Choroid plexus epithelial cell (primary cell): ENCODE measurements at places on chromosomes 5 and 9.

- peak; percentile 90 for DNase-seq
These were observed 29.5 kb downstream of the TNIP1 start for GRCh38 chr5:151051066-151051930.

DNA sequence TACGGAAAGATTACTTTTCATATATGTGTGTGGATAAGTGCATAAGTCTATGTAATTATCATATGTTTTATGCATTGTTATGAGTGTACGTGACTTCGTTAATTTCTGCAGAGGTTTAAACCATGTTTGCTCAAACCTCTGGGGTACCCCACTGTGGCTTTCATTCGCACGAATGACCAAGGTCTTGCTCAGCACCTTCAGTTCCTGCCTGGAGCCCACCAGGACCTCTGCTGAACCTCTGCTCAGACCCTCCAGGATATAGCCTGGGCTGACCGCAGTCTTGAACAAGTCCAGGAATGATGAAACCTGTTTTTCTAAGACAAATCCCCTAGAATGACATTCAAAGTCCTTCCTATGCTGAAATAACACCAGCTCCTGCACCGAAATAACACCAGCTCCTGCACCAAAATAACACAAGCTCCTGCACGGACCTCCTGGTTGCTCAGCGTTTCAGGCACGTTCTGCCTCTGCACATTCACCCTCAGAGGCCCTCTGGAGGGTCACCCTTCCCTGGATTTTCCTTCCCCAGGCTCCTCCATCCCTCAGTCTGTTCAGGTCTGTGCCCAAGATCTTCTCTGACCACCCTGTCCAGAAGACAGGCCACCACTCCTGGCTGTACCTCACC lies 99.7 kb upstream of the BOD1 start:
- no peak for DNase-seq

DNA sequence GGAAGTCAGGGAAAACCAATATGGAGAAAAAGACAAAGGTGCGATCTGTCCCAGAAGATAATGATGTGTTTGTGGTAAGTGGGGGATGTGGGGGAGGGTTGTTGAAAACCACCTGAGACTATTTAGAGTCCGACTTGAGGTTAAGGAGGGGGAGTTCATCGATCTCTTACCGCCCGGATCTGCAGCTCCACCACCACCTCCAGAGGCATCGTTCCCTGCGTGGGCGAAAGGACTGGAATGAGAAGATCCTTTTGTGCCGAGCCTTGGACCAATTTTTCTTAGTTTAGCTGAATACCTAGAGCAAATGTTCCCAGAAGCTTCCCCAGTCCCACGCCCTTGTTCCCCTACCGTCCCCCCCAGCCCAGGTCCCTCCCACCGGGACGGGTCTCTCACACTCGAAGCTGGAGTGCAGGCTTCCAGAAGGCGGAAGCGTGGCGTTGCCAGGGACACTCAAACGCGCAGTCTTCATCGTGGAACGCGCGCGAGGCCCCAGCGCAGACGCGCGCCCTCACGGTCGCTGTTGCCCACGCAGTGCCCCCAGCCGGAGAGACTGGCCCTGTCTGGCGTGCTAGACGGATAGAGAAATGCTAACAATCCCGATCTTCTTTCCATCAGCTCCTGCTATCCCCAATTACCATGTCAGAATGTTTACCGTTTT lies at the start of gene SPATA6L:
TSS of gene SPATA6L (minus strand) at position 439 of the 658 bp plus-strand sequence. CDS start at position 209, 230 bp downstream.
- peak; percentile 59 for DNase-seq

DNA sequence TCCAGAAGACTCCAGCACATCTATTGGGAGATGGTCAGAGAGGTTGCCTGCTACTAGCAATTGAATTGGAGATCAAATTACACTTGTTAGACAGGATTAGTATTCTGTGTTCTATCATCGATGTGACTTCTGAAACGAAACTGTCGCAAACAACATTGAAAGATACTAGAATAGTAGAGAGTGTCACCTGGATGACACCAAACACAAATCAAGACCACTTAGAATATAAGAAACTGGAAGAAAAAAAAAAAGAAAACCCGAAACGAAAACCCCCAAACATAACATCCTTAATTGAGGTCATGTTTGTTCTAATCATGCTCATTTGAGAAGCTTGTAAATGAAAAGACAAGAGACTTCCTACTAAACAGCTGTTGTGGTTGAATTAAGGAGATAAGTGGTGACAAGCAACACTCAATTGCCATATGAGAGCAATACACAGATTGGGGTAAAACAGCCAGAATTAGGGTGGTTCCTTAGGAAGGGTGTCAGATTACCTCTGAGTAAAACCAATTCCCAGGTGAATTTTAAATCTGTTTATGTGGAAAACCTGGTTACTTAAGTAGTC lies 97.6 kb downstream of the BASP1 start:
- peak; percentile 14 for DNase-seq

DNA sequence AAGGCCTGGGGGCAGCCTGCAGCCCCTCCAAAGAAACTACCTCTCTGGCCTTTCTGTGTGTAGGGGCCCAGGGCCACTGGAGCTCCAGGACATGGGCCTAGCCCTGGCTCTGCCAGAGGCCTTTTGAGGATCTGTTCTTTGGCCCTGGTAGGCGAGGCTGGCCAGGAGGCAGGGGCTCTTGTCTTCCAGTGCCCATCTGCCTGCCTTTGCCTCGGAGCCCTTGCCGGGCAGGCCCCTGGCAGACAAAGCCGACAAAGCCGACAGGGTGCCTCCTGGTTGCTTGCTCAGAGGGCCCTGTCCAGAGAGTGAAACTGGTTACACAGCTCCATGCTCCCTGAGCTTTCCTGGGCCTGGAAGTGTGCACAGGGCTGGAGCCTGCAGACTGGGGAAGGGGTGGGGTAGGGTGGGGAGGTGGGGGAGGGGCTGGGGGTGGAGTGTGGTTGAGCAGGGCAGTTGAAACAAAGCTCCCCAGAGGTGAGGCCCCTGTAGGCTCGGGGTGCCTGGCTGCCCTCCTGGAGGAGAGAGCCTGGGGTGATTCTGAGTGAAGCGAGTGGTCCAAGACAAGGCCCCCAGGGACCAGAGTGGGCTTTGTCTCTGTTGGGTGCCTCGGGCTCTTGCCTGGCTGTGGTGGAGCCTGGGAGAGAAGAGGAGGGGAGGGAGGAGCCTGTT lies 29.3 kb downstream of the PTPA start:
- peak; percentile 66 for DNase-seq

GRCh38 chr9:10048994-10049393 lies 563.8 kb downstream of the PTPRD start:
- no peak for DNase-seq

DNA sequence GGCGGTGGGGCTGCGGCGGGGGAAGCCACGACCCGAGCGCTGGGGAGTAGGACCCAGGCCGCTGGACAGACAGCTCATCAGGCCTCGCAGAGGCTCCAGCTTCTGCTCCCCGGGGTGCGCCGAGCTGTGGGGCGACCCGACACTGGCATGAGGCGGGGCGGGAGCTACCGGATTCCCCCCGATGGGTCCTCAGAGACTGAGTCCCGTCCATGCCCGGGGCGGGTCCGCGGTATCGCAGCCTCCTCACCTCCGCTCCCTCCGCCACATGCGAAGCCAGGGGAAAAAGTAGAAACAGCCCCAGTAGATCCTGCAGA lies 2.6 kb upstream of the CCL27 start:
- no peak for DNase-seq

- no peak for DNase-seq
These were observed 25.8 kb downstream of the PTGES2 start for GRCh38 chr9:128101690-128102089.

- DNase-seq: peak; percentile 82
These were observed 15.9 kb upstream of the OMD start for GRCh38 chr9:92439921-92440750.

GRCh38 chr5:107235167-107235566 lies 435.6 kb downstream of the EFNA5 start:
- DNase-seq: no peak

GRCh38 chr9:105273731-105274130 lies 29.3 kb downstream of the SLC44A1 start:
- no peak for DNase-seq

GRCh38 chr5:96572864-96573512 lies 89.2 kb upstream of the CAST start:
- DNase-seq: peak; percentile 97

DNA sequence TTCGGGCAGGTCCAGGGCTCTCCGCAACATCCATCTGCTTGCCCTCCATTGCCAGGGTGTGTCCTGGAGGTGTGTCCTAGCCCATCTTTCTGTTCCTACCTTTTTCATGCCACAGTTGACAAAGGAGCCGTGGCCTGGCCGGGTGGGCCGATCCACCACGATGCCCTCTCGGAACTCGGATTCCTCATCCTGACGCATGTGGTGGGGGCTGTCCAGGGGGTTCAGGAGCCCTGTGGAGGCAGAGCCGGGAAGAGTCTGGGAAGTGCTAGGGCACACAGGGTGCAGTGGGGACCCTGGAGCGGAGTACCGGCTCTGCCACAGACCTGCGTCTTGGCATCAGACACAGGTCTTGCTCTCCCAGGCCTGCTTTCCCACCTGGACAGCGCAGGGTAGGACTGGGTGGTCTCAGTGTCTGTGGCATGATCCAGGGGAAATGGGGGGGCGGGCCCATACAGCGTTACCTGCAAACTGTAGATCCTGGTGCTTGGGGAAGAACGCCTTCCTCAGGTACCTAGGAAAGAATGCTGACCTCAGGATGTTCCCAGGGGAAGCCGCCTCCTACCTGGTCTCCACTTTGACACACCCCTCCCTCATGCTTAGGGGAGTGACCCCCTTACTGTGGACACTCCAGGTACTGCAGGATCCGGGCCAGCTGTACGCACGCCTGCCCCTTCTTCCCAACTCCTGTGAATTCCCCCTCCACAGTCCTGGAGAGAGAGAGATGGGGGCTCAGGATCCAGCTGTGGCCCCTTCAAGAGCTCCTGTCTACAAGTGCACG lies 3.5 kb downstream of the SPOUT1 start:
- no peak for DNase-seq

DNA sequence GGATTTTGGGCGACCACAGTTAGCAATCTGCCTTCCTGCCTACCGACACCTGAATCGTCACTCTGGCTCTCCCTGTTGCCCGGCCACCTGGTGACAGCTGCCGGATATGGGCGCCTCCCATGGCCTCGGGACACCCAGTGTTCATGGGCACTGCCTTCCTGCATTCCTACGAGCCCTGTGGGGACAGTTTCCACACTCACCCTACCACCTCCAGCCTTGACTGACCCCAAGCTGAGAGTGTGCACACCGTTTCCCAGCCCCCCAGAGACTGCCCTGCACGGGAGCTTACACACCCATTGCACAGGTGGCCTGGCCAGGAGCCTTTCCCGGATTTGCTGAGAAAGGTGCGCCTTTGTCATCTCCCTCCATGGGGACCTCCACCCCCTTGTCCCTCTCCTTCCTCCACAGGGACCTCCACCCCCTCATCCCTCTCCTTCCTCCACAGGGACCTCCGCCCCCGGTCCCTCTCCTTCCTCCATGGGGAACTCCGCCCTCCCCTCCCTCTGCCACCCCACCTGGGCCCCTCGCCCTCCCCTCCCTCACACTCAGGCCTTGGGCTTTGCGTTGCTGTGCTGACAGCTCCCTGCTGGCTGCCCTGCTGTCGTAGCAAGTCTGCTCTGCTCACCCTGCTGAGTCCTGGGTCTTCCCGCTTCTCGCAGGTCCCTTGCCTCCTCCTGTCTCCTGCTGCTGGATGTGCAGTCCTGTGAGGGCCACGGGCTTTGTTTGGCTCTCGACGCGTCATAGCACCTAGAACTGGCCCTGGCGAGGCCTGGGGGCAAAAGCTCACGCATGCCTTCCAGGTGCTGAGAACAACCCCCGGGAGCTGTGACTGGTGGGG lies 48.4 kb downstream of the MRPL36 start:
- no peak for DNase-seq

DNA sequence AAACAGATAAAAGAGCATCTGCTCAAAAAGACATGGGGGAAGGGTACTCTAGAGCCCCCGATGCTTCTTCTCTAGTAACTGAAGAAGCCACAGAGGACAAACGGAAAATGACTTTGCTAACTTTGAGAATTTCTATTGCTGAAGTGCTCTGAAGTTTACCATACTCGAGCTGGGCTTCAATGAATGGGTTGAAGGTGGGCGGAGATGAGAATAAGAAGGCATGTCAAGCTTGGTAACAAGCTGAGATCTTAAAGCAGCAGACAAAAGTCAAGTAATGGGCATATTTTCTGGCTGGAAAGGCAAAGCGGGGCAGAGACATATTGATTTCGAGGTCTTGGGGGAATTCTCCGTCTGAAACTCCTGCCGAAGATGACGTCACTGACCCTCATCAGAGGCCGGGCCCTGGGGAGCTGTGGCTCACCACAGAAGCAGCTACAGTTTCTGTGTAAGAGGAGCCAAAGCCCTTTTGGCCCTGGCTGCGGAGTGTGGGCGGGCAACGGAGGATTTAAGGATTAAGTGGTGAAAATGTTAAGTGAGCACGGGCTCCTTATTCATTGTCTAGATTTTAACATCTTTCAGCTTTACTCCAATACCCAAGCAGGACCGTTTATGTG lies 115.8 kb upstream of the SLIT3 start:
- DNase-seq: peak; percentile 82

DNA sequence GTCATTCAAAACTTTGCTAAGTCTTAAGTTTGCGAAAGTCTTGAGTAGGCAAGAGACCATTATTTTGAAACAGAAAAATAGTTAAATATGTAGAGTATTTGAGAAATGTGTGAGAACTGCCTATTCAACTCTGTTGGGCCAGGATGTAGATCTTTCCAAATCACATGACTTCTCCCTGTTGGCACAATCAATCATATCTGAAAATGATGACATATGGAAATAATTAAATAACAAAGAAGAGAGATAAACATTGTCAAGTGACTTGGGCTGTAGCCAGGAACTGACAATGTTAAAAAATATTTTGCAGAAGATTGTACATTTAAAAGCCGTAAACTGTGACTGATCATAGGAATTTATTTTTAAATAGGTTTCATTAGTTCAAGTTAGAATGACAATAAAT lies 104.6 kb upstream of the IL6ST start:
- peak; percentile 87 for DNase-seq

- no peak for DNase-seq
These were observed 76.1 kb upstream of the ADAMTS2 start for GRCh38 chr5:179421144-179421901.

DNA sequence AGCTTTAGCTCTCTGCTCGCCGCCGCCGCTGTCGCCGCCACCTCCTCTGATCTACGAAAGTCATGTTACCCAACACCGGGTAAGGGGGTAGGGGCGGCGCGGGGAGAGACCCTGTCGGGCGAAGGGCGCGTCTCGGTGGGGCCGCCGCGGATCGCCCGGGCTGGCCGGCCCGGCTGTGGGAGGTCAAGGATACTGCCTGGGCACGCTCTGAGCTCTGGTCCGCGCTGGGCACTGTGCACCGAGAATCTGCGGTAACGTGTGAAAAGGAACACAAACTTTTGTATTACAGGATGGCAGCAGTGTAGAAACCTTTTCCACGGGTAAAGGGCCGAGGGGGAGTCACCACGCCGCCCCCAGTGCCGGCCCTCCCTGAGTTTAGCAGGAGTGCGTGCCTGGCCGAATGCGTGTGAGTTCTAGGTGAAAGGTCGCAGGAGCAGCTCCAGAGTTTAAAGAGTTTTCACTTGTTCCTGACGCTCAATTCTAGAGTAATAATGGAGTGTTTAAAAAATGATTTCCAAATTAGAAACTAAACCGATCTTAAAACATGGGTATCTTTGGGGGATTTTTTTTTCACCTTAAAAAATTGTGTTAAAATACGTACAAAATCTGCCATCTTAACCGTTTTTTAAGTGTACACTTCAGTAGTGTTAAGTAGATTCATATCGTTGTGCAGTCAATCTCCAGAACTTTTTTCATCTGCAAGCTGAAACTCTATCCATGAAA lies at the start of gene HSDL2:
TSS of gene HSDL2 (plus strand) at position 7 of the 723 bp plus-strand sequence. CDS start at position 63, 56 bp downstream.
- peak; percentile 37 for DNase-seq

- peak; percentile 75 for DNase-seq
These were observed 61.0 kb upstream of the RAD23B start for GRCh38 chr9:107222020-107222522.

GRCh38 chr5:117161718-117162335 lies 587.2 kb upstream of the SEMA6A start:
- no peak for DNase-seq

- DNase-seq: no peak
These were observed 62.7 kb downstream of the MEGF10 start for GRCh38 chr5:127353327-127353726.

GRCh38 chr9:101254733-101255433 lies 129.9 kb downstream of the BAAT start:
- DNase-seq: no peak
